Activated naive CD4-positive, alpha-beta T cell (primary cell): ENCODE measurements at places on chromosomes 3 and 15.

GRCh38 chr3:3200632-3201212 lies 21.2 kb upstream of the CRBN start:
- no peak for DNase-seq

DNA sequence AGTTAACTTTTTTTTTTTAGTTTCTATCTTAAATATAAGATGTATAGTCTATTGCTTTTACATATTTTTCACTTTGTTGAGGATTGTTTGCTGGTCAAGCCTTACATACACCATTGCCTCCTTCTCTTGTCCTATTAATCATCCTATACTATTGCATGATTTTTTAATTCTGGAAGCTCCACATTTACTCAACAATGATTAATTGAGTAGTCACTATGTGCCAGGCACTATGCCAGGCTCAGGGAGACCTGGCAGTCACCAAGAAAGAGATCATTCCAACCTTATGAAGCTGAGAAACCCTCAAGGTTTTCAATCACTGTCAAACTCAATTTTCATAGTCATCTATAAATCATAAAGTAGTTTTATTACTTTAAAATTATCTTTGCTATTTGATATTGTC lies 626.2 kb downstream of the IGSF11 start:
- no peak for DNase-seq

DNA sequence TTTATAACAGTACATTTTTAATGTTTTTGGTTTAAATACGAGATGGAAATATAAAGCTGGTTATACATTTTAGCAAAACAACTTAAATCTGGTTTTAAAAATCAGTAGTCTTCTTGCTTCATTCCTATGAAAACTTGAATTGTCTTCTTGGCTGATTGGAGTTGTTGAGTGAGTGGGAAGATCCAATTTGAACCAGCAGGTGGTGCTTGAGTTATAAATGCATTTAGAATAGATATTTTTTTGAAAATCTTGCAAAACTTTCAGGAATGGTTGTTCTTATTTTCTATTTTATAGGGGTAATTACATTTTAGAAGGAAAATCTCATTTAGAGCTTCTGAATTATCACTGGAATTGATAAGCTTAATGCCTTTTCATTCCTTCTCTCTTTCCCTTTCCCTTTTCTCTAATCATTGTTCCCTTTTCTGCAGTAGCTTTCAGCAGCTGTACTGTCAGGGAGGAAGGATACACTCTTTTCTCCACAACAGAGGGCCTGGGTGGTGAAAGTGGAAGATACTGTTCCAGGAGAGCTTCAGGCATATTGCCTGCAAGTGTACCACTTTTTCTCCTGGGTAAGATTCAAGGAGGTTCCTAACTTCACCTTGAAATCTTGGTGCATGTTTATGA lies 335.6 kb downstream of the NLGN1 start:
- no peak for DNase-seq

GRCh38 chr3:165466856-165467255 lies 270.7 kb upstream of the SLITRK3 start:
- no peak for DNase-seq

DNA sequence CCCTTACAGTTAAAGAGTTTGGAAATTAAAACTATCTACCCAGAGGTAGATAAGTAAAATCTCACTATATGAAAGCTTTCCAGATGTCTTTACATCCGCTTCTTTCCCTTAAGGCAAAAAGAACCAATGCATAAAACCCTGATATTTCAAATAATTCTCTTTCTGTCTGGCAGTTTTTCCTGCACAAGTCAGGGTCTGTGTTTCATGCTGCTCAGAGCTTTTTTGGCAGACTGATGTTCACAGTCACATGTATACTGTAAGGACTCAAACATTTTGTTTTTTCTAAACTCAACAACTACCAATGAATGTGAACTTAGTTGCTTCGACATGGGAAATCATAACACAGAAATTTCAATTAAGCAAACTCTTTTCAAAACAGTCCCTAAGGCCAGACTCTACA lies 988.4 kb downstream of the EPHA3 start:
- DNase-seq: no peak

GRCh38 chr15:68666120-68666811 lies 87.5 kb downstream of the CORO2B start:
- no peak for DNase-seq

DNA sequence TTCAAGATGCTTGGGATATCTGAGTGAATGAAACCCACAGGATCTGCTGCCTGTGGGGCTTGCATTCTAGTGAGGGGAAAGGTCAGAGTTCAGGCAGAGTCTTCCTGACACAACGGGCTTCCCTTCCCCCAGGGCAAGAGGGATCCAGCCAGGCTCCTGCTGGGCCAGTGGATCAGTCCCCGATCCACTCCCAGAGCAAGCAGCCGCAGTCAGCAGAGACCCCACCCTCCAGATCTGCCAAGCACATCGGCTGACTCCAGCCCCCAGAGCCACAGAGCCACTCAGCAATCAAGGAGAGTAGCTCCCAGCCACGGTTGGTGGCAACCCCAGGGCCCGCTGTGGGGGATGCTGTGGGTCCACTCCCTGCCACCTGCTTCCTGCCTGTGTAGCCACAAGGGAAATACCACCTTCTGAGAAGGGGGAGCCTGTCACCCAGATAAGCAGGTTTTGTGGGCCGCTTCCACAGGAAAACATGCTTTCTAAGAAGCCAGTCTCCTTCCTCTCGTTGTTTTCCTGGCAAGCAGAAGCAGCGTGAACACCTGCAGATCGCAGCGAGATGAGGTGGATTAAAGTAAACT lies 44.9 kb downstream of the CPN2 start:
- no peak for DNase-seq

DNA sequence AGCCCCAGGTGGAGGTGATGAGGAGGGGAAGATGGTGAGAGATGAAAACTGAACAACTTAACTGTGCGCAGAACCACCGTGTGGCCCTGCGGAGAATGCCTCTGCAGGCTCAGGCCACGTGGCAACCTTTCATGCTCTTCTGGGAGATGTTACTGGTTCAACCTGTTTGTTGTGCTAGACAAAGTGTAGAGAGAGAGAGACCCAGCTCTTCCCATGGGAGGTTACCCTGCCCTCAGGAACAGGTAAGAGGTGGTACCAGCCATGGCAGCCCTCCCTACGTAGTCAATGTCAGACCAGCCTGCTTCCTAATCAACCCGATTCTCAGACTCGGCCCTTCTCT lies 37.0 kb upstream of the HACD2 start:
- no peak for DNase-seq

DNA sequence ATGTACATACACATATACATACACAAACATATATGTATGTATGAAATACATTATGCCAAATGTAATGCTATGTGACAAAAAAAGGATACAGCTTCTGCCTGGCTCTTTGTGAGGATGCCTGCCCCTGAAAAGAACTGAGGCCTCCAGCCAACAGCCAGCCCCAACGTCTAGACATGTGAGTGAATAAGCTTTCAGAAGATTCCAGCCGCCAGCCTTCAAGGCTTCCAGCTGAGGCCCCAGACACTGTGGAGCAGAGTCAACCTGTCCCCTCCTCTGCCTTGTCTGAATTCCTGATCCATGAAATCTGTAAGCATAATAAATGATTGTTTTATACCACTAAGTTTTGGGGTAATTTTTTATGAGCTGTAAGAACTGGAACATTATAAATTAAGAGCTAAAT lies 24.7 kb downstream of the GXYLT2 start:
- no peak for DNase-seq

- no peak for DNase-seq
Observed at GRCh38 chr15:74007820-74008371, 13.4 kb downstream of the PML start.

GRCh38 chr15:76060118-76060989 lies 569 bp downstream of the TMEM266 start:
- DNase-seq: no peak

GRCh38 chr15:41501191-41501917 lies 7.7 kb downstream of the ITPKA start:
- no peak for DNase-seq

- DNase-seq: no peak
Observed at GRCh38 chr3:16112910-16113504, 61.5 kb upstream of the GALNT15 start.

DNA sequence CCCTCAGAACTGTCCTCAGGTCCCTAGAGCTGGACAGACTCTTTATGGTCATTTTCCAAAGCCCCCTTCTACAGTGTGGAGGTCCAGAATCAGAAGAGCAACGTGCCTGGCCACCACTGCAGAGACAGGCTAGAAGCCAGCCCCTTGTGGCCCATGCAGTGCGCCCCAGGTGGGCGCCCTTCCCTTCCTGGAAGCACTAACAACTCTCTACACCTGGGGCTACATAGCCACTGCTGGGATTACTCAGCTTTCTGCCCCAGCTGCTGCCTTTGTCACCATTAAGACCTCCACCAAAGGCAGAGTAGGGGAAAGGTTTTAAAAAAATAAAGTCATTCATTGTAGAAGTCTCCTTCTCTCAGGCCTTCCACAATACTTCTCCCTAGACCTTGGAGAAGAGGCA lies 2.3 kb downstream of the RASGRP1 start:
- no peak for DNase-seq

GRCh38 chr15:56821721-56822425 lies 88.6 kb upstream of the ZNF280D start:
- DNase-seq: peak; percentile 1

GRCh38 chr15:78651930-78652615 lies 11.1 kb upstream of the CHRNB4 start:
- no peak for DNase-seq

GRCh38 chr3:129644836-129645235 lies 38.4 kb upstream of the PLXND1 start:
- DNase-seq: no peak

- no peak for DNase-seq
Observed at GRCh38 chr3:5811016-5811415, 623.5 kb downstream of the EDEM1 start.

GRCh38 chr15:90862964-90863778 lies 5.2 kb upstream of the FURIN start:
- no peak for DNase-seq

GRCh38 chr3:23238578-23238977 lies 35.5 kb downstream of the UBE2E2 start:
- DNase-seq: no peak

- no peak for DNase-seq
Observed at GRCh38 chr3:115999001-115999585, 375.8 kb downstream of the GAP43 start.

DNA sequence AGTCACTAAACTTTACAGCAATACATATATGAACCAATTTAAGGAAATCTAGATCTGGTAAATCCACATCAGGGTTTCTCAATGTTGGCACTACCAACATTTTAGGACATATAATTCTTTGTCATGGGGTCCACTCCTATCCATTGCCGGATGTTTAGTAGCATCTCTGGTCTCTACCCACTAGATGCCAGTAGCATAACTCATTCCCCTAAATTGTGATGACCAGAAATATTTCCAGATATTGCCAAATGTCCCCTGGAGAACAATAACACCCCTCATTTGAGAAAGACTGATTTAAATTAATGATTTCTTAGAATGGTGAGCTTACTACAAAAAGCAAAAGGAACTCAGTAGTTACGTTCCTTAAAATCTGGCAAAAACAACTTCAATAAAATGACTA lies 23.1 kb upstream of the ANKRD28 start:
- no peak for DNase-seq

DNA sequence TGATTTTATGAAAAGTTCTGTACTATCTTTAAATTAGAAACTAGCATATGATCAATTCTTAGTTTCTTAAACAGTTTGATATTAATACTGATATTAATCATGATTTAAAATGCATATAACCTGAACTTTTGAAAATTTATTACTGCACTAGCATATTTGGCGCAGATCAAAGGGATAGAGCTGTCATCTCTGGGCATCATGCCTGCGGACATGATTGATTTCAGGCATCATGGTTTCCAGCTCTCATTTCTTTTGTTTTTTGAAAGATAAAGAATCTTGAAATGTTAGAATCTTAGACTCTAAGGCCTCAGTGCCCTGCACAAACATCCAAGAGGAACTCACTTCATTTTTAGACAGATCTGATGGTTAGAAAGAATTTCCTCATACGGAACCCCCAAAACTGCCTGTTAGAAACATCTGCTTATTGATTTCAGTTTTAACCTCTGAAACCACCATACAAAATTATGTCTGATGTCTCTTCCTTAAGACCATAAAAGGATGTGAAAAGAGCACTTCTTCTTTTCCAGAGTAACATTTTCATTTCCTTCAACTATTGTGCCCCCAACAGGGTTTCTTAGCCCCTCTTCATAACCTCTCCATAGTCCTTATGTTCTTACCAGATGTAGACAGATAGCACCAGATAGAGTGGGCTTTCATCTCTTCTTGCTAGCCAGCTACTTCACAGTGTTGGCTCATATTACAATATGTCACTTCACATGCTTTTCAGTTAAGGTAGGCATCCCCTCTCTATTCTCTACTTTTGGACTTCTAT lies 110.8 kb downstream of the BBX start:
- no peak for DNase-seq

DNA sequence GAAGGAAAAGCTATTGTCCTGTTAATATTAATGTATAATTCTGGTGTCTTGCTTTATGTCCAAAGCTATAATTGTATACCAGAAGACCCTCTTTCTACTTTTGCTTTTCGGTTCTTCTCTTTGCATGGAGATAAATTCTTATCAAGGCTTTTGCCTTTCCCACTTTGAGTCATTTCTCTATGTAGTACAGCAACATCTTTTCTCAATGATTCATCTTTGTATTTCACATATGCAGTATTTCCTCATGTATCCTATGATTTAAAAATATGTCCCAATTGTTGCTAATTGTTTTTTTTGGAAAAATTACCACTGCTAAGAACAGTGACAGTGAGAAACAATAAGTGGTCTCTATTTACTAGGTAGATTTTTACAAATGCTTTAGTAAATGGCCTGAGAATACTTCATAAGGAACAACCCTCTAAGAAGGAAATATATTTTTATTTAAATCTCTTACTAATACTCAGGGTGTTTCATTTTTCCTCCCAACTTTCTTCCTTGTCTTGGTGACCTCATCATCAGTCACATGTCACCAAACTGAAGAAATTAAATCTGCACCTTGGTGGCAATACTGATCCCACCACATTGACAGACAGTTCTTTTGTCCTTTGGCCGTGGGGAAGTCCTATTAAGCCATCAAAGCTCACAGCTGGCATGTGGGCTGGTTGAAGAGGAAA lies 290.6 kb downstream of the SATB1 start:
- DNase-seq: no peak

DNA sequence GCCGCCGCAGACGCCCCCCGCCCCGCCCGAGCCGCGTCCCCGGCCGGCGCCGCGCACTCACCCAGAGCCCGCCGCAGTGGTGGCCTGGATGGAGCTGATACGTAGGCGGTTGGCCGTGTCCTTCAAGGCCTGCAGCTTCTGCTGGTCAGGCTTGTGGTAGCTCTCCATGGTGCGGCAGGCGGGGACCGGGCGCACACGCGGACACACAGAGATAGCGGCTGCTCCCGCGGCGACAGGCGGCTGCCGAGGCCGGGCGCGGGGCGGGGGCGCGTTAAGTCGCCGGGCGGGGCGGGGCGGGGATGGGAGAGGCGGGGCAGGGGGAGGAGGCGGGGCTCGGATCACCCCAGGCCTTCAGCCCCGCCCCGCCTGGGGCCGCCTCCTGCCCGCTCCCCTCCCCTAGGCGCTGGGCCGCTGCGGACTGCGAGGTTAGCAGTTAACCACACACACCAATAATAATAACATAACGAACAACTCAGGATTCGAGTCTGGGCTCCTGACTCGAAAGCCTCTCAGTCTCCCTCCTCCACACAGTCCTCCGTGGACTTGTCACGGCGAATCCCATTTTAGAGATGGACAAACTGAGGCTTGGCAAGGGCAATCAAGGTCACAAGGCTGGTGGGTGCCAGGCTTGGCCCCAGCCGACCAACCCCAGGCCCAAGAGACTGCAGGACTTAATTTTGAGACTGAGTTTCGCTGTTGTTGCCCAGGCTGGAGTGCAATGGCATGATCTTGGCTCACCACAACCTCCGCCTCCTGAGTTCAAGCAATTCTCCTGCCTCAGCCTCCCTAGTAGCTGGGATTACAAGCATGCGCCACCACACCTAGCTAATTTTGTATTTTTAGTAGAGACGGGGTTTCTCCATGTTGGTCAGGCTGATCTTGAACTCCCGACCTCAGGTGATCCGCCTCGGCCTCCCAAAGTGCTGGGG lies at the start of gene TKT:
TKT (minus strand) TSS at position 248 of the 929 bp plus-strand sequence; CDS start at position 168, 80 bp downstream.
- DNase-seq: peak; percentile 56
